Glutamatergic neuron (in vitro differentiated cells): ENCODE measurements at places on chromosomes 5 and 9. TPM values are rescaled to one million over a fixed set of nuclear protein-coding genes. Genes with fewer than 3 reads are reported as not detected.

- peak; percentile 68 for DNase-seq
These were observed 196.0 kb upstream of the ANKRD55 start for GRCh38 chr5:56429110-56429561.

DNA sequence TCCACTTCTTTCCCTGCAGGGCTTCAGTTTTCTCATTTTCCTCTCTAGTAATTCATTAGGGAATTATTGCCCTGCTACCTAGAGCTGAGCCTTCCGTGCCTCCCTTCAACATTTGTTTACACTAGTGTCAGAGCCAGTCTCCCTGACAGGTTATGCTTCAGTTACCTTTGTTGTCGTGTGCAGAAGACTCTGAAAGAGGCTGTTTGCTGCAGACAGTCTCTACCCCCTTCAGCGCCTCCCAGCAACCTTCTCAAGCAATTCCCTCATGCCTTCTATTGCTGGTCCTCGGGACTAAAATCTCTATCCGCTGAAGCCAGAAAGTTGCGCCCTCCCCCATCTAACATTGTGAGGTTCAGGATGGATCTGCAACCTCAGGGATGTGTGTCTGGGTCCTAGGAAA lies 12.8 kb downstream of the RALGPS1 start:
- DNase-seq: no peak

GRCh38 chr5:111929261-111929660 lies 172.3 kb upstream of the NREP start:
- DNase-seq: no peak

GRCh38 chr9:133014696-133015095 lies 16.1 kb upstream of the GTF3C5 start:
- DNase-seq: no peak

- DNase-seq: no peak
These were observed 1.9 kb downstream of the MLANA start for GRCh38 chr9:5892456-5893133.

DNA sequence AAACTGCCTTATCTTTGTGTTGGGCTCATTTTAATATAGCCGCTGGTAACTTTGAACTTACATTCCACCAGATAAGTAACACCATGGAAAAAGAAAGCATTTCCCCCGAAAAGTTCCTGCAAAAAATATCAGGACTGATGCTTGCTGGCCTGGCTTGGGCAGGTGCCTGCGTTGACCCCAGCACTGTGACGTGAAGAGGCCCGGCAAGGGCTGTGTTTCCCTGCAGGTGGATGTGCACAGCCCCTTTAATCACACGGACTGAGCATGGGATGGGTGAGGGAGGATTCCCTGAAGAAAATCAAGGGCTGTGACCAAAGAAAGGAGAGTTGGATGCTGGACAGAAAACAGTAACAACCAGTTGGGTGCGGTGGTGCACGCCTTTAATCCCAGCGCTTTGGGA lies 138.2 kb downstream of the NSG2 start:
- no peak for DNase-seq

The IQGAP2 gene
- 1.4 TPM for total RNA-seq

The SOWAHA gene
- total RNA-seq: 0.12 TPM
